ENCODE measurements at places on chromosomes 12 and 14.
A peak's percentile ranks its signal among the peaks of the same experiment; 100 is the strongest.

GRCh38 chr12:10747730-10748129 lies 24.6 kb upstream of the YBX3 start:
- DNase-seq: no peak

DNA sequence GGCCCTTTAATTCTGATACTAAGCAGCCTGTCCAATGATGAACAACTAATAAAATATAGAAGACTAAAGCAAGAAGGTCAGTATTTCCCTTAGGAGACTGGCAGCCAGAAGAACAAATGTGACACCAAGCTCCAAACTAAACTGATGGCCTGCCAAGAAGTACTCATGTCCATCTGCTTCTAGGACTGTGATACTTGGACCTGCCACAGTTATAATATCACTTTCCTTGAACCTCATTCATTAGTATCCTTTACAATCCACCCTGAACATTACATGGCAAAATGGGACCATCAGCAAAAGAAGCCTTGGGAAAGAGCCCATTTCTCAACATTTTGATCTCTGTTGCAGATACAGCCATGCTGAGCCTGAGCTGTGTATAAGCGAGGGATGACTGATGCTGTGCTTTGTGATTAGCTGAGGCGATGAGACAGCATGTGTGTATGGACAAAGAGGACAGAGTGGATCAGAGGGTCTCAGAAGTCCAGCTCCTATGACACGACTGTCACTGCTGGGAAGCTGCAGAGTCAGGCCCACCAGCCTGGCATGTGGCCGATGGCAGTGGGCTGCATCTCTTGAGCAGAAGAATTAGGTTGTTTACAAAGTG lies 73.9 kb downstream of the TGFB3 start:
- DNase-seq: no peak

GRCh38 chr14:78251308-78251707 lies 81.1 kb downstream of the NRXN3 start:
- DNase-seq: no peak

DNA sequence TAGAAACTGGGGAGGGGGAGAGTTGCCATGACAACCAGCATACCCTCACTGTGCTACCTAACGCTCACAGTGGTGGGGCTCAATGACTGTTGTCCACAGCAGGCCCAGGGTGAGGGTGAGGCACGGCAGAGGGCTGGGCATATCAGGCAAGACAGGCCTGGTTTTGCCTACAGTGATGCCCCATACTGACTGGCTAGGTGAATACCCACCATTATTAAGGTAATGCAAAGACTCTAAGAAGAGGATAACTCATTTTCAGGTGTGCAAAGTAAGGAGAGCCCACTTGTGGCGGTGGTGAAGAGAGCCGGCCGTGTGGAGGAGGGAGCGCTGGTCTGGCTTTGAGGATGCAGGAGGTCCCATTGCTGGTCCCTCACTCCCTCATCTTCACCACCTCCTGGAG lies 422.3 kb downstream of the FUT8 start:
- DNase-seq: no peak

DNA sequence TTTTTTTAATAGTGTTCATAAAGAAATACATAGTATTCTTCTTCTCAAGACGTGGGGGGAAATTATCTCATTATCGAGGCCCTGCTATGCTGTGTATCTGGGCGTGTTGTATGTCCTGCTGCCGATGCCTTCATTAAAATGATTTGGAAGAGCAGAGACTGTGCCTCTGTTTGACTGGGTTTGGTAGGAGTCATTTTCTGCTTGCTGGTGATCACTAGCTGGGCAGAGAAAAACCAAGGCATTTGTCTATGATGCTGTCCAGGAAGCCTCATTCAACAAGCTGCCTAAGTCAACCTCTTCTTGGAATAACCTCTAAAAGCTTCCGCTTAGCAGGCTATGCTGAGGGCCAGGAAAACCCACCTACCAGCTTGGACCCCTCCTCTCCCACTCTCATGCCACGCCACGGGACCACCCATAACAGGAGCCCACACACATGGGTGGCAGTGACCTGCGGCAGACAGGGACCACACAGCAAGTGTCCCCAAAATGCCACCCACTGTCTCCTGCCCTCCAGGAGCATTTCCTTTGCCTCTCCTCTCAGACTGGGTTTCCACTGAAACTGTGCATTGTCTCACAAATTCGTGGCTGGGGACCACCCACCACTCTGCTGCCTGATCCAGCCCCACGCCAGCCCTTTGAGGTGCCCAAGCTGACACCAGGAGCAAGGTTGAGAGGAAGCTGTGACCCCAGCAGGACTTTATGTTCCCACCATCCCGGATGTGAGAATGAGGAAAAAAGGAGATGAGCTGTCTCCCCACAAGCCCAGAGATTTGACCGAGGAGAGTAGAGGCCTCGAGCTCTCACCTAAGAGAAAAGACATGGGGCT lies 36.8 kb downstream of the DAD1 start:
- no peak for DNase-seq

GRCh38 chr12:47356129-47356700 lies 276.5 kb upstream of the AMIGO2 start:
- DNase-seq: no peak

DNA sequence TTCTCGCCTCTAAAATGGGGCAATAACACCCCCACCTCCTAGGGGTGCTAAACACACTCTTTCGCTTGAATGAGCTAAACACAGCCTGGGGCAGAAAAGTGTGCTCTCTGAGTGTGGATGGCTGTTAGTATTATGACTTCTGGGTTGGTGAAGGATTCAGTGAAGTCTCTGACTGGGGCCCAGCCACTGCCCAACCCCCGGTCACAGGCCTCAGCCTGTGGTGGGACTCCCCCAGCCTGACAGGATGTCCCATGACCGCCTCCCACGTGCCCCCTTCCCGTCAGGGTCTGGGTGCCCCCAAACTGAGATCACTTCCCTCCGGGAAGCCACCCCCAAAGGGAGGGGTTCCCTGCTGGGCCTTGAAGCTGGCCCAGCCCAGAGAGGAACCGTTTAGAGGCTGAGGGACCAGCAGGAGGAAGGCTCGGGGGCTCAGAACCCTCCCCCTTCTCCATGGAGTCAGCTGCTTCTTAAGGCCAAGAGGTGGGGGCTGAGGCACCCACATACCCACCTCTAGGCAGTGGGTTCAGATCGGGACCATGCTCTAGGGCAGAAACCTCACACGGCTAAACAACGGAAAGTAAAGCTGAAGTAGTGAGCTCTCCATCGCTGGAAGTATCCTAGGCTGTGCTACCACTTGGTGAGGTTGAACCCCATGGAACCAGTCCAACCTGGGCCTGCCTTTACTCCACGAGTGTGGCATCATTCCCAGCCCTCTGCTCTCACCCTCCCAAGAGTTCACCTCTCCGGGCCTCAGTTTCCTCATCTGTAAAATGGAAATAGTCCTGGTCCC lies 13.8 kb downstream of the DTX1 start:
- no peak for DNase-seq

- DNase-seq: no peak
Measured at GRCh38 chr12:2974560-2974971, 15.4 kb downstream of the TEAD4 start.

- no peak for DNase-seq
Measured at GRCh38 chr12:24803430-24804245, 145.3 kb downstream of the BCAT1 start.

GRCh38 chr12:3077572-3078081 lies 448 bp downstream of the TSPAN9 start:
- DNase-seq: no peak

DNA sequence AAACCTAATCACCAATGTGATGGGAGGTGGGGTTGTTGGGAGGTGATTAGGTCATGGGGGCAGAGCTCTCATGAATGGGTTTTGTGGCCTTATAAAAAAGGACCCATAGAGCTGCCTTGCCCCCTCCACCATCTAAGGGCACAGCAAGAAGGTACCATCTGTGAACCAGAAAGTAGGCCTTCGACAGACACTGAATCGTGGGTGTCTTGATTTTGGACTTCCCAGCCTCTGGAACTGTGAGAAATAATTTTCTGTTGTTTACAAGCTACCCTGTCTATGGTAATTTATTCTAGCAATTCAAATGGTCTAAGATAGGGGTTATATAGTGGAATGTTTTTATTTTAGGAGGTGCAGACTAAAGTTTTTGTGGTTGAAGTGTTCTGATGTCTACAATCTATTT lies 7.9 kb upstream of the SLC10A1 start:
- no peak for DNase-seq

DNA sequence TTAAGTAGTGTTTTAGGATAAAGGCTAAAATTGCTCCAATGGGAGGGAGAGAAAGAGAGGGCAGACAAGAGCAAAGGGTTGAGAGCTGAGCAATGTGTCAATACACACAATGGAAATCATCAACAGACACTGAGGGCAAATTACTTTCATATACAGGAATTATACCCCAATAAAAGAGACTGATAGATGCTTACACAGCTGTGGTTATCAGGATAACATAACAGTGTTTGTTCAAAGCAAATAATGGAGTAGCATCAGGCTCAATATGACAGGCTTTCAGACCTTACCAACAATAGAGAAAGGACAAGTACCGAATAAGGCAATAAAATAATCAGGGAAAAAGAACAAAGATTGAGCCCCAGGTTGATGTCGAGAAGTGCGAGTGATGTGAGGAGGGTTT lies 53.4 kb upstream of the DIO2 start:
- DNase-seq: no peak

- no peak for DNase-seq
Measured at GRCh38 chr12:3138941-3139511, 61.8 kb downstream of the TSPAN9 start.

GRCh38 chr12:5745251-5745888 lies 199.7 kb downstream of the ANO2 start:
- peak; percentile 58 for DNase-seq

GRCh38 chr12:115176741-115177400 lies 492.9 kb upstream of the TBX3 start:
- DNase-seq: no peak

GRCh38 chr14:25056688-25057078 lies 6.7 kb upstream of the STXBP6 start:
- no peak for DNase-seq

DNA sequence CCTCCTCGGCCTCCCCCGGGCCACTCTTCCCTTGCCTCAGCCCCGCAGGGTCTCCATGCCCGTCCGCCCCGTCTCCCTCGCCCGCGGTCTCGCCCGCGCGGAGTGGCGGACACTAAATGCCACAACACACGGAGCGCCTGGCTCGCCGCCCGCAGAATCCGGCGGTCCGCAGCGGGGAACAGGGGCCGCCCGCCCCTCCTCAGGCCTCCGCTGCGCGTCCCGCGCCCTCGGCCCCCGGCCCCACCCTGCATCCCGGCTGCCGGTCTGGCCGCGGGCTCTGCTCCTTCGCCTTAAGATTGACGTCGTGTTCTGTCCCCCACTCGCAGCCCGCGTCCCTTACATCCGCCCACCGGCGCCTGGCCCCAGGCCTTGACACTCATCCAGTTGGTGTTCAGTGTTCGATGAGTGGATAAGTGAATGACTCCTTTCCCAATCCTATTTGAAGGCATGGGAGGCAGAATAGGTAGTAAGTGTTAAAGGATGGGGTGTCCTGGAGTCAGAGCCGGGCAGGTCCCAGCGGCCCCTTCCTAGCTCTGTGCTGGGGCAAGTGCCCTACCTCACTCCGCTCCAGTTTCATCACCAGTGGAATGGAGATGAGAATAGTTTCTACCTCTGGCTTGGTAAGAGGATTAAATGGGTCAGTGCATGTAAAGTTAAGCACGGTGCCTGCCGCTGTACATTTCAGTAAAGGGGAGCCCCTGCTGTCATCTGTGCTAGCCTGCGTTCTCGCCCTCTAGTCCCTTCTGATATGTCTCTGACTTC lies 622 bp downstream of the TECPR2 start:
- DNase-seq: no peak

- no peak for DNase-seq
Measured at GRCh38 chr12:72523754-72524153, 251.6 kb downstream of the TRHDE start.

DNA sequence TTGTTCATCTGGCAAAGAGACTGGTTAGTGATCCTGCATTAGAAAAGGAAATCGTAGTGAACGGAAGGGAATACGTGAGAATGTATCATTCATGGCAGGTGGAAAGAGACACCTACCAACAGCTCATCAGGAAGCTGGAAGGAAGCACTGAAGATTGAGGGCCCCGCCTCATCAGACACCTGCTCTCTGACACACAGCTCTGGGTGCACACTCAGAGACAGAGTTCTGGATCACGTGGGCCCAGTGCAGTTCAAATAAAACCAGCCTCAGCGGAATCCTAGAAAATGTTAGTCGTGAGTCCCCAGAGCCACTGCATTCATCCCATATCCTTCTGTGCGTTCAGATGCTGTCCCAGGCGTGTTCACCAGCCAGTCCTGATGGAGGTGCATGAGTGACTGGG lies 129.7 kb downstream of the GLT1D1 start:
- DNase-seq: no peak

GRCh38 chr12:52027085-52027843 lies 20.5 kb downstream of the TAMALIN start:
- no peak for DNase-seq

All from pulmonary artery endothelial cell (primary cell).